ENCODE measurements at places on chromosomes 13 and 19.

GRCh38 chr19:34180709-34181108, 8.4 kb downstream of the LSM14A start:
- no peak for DNase-seq

- peak; percentile 77 for DNase-seq
Measured at GRCh38 chr13:44843403-44843802, 145.9 kb downstream of the NUFIP1 start.

DNA sequence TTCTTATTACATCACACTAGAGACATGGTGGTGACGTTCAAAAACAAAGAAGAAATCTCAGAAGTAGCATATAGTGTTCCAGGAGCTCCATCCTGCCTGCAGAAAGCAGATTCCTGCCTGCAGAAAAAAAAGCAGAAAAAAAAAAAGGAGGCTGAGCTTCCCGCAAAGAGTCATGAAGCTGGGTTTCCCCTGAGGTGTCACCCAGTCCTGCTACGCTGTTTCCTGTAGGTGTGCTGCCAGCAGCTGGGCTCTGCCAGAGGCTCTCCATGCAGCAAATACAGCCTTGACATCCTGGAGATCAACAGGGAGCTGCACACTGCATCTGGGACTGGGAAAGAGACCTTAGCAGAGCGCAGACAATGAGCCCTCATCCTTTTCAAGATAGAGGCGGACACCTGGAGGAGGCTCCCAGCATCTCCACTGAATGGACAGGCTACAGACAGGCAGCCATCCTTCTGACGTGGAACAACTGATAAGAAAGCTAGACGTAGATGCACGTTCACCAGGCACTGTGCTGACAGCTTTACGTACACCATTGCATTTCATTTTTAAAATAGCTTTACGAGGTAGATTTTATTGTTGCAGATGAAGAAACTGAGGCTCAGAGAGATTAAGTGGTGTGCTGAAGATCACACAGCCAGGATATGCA, 350.9 kb downstream of the FOXO1 start:
- no peak for DNase-seq

DNA sequence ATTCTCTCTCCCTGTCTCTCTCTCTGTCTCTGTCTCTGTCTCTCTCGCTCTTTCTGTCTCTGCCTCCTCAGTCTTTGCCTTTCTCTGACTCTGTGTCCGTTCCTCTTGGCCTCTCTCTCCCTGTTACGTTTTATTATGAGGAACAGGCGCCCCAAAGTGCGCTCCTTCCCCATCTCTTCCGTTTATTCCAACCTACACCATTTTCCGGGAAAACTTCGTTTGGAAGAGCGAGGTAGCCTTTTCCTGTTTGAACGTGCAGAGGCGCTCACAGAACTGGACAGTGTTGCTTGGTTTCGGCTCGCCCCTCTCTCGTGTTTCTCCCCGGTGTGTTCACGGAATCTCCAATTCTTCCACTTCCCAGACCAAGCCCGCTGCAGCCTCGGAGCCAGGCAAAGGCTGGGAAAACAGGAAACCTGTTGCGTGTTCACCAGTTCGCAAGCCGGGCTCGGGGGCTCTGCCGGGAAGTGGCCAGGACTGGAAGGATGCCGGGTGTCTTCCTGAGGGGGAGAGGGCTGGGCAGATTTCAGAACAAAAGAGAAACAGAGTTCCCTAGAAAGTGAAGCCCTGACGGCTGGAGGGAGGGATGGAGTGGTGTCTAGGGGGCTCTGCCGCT, 605 bp downstream of the TMEM255B start:
- no peak for DNase-seq

DNA sequence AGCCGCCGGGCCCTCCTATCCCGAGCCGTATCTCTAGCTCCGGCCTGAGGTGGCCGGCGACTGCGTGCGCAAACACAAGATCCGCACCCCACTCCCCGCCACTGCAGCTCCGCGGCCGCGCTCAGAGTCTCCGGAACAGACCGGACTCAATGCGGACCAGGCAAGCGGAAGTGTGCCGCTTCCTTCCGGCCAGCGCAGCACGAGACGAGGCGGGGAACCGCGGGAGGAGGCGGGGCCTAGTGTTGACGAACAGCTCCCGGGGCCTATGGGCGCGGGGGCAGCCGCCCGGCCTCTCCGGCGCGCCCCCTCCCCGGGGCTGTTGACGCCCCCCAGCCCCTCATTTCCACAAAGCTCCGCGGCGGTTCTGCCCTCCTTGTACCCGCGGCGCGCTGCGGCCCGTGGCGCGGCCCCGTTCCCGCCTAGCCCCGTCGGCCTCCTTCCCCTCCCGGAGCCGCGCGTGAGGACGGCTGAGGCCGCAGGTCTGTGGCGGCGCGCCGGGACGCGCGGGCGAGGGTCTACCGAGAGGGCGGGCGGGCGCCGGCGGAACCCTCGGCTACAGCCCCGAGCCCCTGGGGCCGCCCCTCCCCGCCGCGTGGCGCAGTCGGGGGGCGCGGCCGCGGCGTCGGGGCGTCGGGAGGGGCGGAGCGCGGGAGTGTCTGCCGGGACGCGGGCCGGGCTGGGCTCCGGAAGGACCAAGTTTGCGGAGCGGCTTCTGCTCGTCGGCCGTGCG, at the start of gene DPY19L3:
Gene DPY19L3 (plus strand): TSS at position 340 of the 730 bp plus-strand sequence. CDS start 2,484 bp downstream, outside the sequence.
- peak; percentile 90 for DNase-seq

DNA sequence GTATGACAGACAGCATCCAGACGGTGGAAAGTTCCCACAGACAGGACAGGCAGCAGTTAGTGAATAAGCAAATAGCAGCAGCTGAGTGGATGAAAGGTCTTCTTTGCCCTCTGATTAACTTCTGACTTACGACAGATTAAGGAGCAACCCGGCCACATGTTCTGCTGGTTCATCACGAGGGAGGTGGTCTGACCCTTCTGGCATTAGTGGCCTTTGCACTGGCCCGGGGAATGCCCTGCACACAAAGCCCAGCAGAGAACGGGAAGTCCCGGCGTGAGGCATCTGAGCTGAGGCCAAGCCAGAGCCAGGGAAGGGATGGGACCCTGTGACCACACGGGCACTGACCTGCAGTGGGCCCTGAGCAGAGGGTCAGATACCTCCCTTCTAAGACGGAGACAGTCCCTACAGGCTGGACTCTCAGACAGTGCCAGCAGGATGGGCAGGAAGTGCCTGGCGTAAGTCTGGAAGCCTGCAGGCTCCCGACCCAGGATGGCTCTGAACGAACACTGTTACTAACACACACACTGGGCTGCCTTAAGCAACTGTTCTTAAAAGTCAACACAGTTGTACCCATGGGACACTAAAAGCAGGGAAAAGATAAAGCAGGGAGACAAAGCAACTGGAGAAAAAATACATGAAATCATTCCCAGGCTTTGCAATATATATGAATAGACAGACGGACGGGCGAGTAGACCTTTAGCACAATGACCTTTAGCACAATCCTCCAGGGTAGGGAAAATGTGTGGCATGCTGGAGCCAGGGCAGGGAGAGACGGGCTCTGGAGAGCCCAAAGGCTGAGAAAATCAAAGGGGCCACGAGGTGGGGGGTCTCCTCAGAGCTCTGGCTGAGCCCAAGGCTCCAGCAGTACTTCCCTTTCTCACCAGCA, 6.3 kb downstream of the C19orf12 start:
- DNase-seq, result peak; percentile 64

GRCh38 chr13:96993634-96994016, 651 bp downstream of the OXGR1 start:
- no peak for DNase-seq

DNA sequence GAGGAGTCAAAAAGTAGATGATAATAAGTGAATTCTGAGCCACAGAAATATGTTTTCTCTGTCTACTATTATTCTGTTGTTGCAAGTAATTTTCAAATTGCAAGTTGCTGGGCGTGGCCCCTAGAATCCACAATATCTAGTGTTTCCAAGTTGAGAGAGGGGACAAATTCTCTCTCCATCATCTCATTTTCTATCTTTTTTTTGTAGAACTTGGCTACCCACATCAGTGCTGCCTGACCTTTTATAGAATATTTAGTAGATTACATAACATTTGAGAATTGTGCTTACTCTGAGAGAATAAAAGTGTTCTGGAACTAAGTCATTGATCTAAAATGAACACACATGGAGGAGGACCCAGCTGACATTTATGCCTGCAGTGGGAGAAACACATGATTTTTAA, 110.9 kb upstream of the CSNK1A1L start:
- no peak for DNase-seq

DNA sequence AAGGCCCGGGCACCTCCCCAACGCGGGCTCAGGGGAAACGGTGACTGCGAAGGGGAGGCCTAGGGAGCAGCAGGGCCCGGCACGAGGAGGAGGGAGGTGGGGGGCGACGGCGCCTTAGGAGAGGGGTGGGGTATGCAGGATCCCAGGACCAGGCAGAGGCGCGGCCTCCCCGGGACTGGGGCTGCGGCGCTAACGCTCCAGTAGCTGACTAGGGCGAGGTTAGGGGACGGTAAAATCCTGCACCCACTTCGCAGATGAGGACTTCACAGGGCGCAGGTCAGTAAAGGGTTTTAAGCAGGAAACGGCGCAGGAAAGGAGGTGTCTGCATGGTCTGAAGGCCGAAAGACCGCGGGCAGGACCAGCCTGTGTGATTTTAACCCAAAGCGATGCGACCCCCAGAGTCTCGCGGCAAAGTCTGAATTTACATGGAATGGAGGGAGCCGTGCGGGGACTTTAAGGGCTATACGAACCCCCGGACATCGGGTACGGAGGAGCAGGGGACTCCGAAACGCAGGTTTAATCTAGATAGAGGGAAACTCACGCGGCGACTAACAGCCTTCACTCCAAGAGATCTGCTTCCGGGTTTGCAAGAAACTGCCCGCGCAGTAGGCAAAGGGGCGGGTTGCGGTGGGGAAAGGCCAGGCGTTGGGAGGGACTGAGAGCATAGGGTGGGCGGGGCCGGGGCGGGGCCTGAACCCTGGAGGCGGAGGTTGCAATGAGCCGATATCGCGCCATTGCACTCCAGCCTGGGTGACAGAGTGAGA, at the start of gene ZNF665:
Gene ZNF665 (minus strand): TSS at position 588 of the 764 bp plus-strand sequence. CDS start 10,460 bp downstream, outside the sequence.
- peak; percentile 85 for DNase-seq

DNA sequence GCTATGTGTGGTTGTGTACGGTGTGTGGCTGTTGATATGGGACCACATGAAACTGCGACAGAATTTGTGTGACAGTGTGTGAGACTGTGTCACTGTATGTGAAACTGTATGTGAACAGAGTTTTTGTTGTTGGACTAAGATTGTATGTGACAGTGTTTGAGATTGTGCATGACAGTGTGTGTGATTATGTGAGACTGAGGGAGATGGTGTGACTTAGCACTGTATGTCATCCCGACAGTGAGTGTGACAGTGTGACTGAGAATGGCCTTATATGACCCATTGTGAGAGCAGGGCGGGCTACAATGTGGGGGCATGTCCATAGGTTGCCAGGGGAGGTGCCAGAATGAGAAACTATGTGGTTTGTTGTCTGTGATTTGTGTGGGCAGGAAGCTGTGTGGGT, 930 bp downstream of the ZNF583 start:
- no peak for DNase-seq

All from fibroblast of mammary gland (primary cell).